ENCODE measurements at places on chromosomes 12 and 14.
A peak's percentile ranks its signal among the peaks of the same experiment; 100 is the strongest.

DNA sequence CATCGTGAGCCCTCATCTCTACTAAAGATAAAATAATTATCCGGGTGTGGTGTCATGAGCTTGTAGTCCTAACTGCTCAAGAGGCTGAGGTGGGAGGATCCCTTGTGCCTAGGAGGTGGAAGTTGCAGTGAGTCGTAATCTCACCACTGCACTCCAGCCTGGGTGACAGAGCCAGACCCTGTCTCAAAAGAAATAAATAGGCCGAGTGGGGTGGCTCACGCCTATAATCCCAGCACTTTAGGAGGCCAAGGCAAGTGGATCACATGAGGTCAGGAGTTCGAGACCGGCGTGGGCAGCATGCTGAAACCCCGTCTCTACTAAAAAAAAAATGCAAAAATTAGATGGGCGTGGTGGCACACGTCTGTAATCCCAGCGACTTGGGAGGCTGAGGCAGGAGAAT is 70.9 kb downstream of the RESF1 start:
- DNase-seq: no peak

DNA sequence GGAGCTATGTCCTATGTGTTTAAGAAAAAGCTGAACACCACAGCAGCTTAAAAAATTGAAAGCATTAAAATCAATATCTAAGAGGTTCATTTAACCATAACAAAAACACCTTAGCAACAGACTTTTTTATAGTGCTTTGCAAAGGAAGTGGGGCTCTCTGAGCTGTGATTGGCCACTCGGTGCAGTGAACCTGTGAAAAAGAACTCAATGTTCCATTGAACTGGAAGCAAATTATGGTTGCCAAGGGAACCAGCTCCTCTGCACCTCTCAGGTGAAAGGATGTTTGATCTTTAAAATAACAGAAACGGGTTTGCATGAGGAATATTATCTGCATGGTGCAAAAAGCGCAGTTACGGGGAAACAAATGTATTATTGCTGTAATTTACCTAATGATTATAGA is 149.4 kb downstream of the SNAPC1 start:
- no peak for DNase-seq

GRCh38 chr12:6950811-6951540 is at the start of gene PTPN6:
PTPN6 (plus strand) TSS chr12:6951356; CDS start chr12:6951513, 157 bp downstream.
- DNase-seq: no peak

- DNase-seq: no peak
These were observed 40.9 kb downstream of the CCDC85C start for GRCh38 chr14:99562856-99563748.

GRCh38 chr12:95204141-95204866 is 13.0 kb downstream of the FGD6 start:
- no peak for DNase-seq

DNA sequence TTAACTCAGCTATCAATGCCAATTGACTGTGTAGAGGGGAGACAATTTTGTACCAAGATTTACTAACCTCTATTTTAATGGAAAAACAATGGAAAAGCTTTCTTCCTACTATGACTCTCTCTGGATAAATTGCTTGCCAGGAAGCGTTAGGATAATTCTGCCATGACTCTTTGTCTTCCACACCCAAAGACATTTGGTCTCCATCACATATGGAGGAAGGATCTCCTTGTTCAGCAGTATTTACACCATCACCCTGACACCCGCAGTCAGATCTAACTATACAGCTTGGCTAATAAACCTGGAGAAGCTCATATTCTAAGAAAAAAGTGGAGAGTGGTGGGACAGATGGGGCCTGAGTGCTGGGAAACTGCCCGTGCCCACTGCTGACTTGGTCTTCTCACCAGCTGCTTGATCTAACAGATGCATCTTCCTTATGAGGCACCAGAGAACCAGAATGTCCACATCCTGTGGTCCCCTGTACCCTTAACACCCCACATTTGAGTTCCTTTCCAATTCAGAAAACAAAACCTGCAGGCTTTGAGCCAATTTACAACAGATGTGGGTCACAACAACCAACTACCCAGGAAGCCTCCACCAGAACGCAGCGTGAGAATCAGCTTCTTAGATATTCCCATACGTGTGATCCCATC is 154.0 kb downstream of the DAD1 start:
- no peak for DNase-seq

GRCh38 chr12:13275241-13276085 is 78.9 kb downstream of the EMP1 start:
- no peak for DNase-seq

- peak; percentile 44 for DNase-seq
These were observed 189.6 kb downstream of the DUSP6 start for GRCh38 chr12:89162589-89163261.

DNA sequence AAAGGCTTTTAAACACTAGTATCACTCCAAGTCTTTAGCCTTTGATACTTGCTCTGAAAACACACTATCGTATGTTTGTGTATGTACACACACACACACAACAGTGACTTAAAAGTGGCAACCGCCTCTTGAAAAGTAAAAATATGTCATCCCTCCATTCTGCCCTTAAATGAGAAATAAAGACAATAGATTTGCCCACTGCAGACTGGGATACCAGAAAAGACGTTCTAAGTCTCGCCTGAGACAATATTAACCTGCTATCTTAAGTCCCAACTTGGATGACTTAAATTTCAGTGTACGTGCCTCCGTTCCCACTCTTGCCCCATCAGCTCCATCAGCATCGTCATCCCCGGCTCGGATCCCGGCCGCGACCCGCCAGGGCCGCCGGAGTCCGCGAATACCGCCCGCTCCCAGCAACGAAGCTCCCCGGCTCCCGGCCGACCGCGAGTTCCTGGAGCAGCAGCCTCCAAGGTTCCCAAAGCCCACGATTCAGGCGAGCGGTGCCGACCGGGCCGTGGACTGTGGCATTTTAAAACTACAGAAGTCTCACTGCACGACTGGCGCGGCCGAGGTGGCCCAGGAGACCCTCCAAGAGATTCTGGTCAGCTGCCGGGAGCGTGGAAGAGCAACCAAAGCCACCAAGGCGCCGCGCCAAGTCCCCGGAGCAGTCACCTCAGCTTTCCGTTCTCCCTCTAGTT is 2.8 kb upstream of the ARID2 start:
- DNase-seq: peak; percentile 5

GRCh38 chr12:124518051-124518932 is 49.1 kb downstream of the NCOR2 start:
- DNase-seq: no peak

DNA sequence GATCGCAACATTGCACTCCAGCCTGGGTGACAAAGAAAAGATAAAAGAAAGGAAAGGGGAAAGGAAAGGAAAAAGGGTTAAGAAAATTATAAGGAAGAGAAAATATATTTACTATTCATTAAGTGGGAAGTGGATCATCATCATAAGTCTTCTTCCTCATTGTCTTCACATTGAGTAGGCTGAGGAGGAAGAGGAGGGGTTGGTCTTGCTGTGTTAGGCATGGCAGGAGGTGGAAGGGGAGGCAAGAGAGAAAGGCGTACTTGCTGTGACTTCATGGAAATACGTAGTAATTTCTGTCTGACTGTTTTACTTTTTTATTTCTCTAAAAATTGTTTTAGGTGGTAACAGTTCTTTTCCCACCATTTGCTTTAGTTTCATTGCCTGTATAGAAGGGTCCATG is 26.2 kb downstream of the FAM177A1 start:
- DNase-seq: no peak

DNA sequence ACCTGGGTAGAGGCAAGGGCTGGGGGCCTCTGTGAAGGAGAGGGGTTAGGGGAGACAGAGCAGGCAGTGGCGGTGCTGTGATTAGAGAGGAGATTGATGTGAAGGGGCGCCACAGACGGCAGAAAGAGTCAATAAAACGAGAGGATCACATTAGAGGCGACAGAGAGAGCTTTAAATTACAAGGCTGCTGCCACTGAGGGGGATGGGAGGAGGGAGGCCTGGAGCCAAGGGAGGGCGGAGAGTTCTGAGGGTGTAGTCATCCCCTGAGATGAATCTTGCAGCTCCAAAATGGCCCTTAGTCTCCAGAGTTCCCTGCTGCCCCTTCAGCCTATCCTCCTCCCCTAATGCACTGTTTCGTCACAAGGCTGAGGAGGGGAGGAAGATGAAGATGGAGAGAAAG is 12.8 kb downstream of the ZFHX2 start:
- DNase-seq: no peak

DNA sequence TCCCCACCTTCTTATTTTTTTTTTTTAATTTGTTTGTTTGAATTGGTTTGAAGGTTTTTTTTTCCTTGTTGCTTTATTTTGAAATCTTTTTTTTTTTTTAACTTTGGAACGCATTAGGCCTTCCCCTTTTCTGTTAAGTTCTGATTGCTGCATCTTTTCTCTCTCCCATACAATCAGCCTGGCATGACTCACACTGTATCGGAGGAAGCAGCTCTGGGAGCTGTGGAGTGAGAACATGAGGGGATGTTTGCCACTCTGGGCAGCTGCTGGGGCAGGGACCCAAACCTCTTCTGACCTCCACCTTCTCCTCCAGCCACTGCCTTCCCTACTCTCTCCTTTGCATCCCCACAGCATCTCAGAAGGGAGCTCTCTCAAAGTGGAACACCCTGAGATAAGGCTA is 160.3 kb upstream of the FKBP4 start:
- DNase-seq: no peak
